ENCODE measurements at places on chromosomes 12 and 14.

DNA sequence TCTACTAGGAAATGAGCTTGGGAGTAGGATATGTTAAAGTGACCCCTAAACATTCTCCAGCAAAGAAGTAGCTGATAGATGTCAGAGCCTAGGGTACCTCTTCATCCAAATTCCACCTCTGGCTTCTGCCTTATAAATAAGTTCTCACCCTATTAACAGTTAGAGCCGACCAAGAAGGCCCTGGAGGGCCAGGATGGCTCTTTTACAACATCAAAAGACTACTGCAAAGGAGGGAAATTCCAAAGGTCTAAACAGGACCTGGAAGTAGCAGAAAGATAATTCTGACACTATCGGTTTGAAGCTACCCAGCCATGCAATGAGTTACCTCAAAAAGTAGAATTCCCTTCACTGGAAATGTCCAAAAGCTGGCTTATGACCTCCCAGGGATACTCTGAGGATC, 90.0 kb downstream of the PPM1H start:
- no peak for DNase-seq

- no peak for DNase-seq
These were observed 366.5 kb upstream of the OR4E1 start for GRCh38 chr14:22039938-22040780.

DNA sequence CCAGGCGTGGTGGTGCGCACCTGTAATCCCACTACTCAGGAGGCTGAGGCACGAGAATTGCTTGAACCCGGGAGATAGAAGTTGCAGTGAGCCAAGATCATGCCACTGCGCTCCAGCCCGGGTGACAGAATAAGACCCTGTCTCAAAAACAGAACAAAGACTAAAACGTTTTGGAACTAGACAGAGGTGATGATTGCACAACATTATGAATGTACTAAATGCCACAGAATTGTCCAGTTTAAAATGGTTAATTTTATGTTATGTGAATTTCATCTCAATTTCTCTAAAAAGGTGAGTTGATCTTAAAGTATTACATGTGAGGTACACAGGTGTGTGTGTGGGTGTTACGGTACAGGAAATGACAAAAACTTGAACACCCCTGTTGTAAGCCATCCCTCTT, 16.5 kb downstream of the P2RX4 start:
- no peak for DNase-seq

DNA sequence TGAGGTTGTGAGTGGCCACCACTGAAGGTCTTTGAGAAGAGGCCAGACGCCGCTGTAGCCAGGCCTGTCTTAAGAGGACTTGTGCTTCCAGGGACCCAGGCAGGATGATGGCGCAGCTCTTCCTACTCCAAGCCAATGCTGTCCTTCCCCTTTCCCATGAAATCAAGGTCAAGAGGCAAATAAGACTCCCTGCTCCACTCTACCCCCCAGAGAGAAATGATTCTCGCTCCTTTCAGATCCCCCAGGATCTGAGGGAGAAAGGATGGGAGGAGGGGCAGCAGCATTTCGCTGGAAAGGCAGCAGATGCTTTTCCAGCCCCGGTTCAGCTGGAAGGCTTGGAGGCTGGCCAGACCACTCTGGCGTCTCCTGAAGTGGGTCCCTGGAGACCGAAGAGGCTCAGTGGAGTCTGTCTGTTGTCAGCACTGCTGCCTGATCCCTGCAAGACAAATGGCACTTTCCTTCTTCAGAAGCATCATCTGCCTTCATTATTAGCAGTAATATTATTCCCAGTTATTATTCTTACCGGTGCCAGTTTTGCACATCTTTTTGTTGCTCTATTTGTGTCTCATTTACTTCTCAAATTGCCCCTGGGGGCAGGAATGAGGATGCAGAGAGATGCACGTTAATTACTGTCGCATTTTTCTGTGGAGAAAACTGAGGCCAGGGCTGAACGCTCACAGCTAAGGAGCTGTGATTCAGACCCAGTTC, 51.4 kb downstream of the C14orf132 start:
- DNase-seq: no peak

GRCh38 chr14:104816616-104816884, 15.6 kb downstream of the ZBTB42 start:
- no peak for DNase-seq

DNA sequence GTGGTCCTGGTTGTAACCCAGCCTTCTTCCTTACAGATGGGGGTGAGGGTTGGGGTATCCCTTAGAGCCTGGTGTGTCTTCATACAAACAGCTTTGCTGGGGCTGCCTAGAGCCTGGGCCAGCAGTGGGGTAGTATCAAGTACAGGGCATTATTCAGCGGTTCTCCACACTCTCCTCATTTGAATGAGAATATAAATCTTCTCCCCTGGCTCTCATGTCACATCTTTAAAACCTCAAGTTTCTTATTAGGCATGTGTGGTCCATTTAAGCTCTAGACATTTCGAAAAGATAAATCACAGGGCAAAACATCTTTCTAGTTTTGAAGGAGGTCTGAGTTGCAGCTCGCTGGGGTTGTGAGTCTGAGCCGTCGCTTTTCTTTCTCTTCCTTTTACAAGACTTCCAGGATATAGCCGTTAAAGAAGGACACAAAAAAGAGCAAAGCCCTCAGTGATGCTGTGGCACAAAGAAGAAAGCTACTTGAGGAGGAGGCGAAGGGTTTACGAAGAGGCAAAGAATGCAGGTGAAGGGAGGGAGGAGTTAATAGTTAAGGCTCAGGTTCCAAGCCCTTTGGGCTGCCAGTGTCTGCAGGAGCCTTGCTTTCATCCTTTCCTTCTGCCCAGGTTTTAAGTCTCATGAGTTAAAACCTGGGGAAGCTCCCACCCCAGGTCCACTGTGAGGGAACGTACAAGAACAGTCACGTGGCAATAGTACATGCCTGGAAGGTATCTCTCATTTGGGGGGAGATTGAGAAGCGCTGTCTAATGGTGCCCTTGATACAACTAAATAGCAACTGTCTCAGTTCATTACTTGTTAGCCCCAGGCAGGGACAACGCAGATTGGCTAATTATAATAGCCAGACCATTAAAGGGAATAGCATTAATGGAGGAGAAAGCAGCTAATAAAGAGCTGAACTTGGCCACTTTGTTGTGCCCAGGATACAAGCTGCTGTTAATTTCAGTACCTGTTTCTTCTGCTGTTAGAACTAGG, 94.2 kb downstream of the ETV6 start:
- no peak for DNase-seq

GRCh38 chr14:50780393-50780792, 50.6 kb downstream of the NIN start:
- no peak for DNase-seq

GRCh38 chr12:71312768-71313403, 126.7 kb upstream of the LGR5 start:
- DNase-seq: no peak

DNA sequence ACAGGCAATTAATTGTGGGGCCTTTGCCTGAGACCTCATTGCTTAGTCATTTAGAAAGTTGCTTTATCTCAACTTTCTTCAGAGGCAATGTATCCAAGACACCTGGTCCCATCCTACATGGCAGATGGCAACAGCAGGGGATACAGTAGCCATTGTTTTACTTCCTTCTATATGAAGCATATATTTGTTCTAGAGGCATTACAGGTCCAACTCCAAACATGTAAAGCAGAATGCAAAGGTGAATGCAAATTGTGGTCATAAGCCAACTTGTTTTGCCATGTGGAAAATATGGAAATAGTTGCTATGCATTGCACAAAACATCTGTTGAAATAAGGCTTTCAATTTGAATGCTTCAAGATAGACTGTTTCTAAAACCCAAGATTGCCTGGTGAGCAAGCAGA, 109.8 kb upstream of the BCAT1 start:
- no peak for DNase-seq

DNA sequence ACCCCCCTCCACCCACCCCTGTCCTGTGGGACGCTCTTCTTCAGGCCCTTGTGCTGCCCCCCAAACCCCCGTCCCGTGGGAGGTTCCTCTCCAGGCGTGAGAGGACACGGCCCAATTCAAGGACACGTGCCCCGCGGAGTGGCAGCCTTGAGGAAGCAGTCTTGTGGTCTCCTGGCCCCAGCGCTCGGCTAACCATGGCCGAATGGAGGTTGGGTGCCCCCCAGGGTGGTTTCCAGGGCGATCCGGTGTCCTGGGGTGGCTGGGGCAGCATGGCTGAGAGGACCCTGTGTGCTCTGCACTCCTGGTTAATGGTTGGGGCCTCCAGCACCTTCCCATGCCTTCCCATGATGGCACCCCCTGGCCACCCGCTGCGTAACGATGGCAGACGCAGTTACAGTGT, 53.6 kb downstream of the LRCOL1 start:
- no peak for DNase-seq

DNA sequence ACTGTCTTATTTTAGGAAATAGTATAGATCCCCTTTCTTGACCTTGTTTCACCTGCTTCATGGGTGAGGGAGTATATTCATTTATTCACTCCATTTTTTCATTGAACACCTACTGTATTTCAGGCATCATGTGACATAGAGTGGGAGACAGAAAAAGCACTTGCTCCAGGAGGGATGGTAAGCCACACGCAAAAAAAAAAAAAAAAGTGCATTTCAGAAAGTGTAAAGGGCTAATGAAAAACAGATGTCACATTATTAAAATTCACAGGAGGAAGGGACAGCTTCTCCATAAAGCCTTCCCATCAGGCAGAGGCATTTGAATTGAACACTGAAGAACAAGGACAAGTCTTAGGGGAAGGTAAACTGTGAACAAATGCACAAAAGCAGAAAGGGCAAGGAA, 7.5 kb downstream of the SLC8A3 start:
- DNase-seq: no peak

DNA sequence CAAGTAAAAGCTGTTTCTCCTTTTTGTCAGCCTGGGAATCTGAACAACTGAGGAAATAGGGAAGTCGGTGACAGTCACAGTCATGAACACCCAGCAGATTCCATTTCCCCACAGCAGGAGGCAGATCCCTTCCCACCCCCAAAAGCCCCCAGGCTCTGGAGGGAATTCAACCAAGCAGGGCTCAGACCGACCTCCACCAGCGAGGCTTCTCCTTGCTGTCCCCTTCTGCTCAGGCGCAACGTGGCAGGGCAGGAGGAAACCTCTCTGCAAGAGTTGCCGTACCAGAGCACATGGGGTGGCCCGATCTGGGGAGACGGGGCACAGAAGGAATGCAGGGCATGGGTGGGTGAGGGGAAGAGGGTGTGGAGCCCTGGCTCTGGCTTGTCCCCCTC, 319 bp downstream of the GALNT6 start:
- no peak for DNase-seq

- no peak for DNase-seq
These were observed 7.9 kb upstream of the ITFG2 start for GRCh38 chr12:2804393-2805142.

DNA sequence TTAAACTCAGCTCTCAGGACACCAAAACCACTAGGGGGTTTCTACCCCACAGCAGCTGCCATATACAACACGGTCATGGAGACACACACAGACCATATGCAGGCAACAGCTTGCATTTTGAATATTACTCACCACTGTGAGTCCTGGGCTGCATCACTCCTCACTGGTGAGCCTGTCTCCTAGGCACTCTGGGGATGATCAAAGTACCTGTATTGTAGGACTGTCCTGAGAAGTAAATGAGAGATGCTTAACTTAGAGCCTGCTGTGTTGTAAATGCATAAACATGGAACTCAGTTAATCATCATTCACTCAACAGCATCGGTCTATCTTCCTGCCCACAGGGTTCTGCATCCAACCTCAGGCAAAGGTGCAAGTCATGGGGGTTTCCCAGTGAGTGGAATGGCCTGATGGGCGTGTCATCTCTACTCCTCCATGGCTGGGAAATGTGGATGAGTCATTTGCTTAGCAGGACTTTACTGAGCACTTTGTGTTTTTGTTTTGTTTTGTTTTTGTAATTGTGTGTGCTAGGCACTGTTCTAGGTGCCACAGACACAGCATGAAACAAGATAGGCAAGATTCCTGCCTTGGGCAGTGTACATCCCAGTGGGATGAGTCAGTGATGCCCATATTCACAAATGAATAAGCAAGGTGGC, 1141.2 kb upstream of the TMEM132C start:
- no peak for DNase-seq

GRCh38 chr12:28057856-28058615, 85.5 kb upstream of the PTHLH start:
- DNase-seq: no peak

DNA sequence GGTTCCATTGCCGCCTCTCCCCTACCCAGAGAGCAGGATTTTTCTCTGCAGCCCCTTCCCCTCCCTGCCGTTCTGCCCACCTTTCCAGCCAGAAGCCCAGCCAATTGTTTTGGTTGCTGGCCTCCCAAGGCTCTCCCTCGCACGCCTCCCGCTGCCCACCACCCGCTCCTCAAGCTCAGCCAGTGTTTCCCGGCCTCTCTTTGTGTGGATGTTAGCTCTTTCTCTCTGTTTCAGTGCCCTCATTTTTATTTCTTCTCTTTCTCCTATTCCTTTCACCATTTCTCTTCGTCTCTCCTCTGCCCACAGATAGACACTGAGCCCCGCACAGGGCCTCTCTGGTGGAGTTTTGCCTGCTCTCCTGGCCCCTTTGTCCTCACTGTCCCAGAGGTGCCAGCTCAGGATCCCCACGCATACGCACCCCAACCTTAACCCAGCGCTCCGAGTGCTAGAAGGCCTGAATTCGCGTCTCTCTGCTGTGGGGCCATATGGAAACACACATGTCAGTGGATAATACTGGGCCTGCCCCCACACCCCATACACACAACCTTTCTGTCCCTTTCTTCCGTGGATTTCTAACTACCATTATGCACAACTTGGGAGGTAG, 54.9 kb downstream of the SMUG1 start:
- DNase-seq: no peak

GRCh38 chr12:85865890-85866289, 8.2 kb upstream of the NTS start:
- no peak for DNase-seq

GRCh38 chr12:27463511-27464219, 17.1 kb downstream of the SMCO2 start:
- no peak for DNase-seq

GRCh38 chr14:71372411-71372838, 465.2 kb downstream of the PCNX1 start:
- no peak for DNase-seq

- no peak for DNase-seq
These were observed 21.9 kb downstream of the KDM2B start for GRCh38 chr12:121558956-121559355.

DNA sequence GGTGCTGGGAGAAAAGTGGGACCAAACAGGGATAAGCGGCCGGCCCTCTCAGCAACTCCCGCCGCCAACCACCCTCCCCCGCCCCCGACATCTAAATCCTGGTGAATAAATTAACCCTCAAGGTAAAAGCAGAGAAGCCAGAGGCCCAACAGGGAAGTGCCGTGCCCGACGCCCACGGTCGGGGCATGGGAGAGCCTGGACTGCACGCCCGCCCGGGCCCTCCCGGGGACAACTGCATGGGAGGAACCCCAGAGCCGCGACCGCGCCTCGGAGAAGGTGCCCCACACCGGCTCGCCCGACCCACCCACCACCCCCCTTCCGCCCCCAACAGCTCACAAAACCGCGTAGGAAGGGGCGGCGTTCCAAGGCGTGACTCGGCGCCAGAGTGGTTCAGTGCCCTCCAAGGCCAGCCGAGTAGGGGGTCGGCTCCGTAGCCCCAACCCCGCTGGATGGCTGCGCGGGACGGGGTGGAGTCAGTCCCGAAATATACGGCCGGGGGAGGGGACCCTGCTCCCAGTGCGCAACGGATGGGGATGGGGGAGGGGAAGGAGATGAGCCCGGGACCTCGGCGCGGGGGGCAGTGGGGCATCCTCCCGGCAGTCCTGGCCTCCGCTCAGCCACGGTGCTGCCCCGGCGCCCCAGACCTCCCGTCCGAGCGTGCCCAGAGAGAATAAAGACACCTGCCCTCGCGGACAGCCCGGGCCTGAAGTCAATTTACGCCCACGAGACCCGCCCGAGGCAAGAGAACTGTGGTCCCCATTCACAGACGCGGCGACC, 732 bp downstream of the SLC25A29 start:
- DNase-seq: no peak
